ENCODE measurements at places on chromosomes 1 and 21. TPM values are rescaled to one million over a fixed set of nuclear protein-coding genes. Genes with fewer than 3 reads are reported as not detected.

DNA sequence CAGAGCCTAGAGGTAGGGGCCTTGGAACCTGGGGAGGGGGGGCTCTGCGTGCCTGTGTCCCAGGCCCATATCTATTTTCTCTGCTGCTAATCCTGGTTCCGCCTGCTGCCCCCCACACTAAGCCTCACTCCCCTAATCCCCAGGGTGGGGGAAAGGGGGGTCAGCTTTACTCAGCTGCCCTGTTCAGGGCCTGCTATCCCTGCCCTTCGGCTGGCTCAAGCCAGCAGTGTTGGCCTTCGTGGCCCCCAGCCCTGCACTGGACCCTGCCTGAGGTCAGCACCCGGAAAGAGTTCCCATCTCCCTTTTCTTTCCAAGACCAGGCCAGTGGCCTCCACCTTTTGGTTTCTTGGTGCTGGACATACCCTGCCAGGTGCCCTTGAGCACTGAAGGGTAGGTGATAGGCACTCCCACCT is 8.4 kb downstream of the ZBTB7B start:
- no peak for DNase-seq

- DNase-seq, result no peak
Measured at GRCh38 chr1:106061586-106062495, 994.6 kb upstream of the PRMT6 start.

DNA sequence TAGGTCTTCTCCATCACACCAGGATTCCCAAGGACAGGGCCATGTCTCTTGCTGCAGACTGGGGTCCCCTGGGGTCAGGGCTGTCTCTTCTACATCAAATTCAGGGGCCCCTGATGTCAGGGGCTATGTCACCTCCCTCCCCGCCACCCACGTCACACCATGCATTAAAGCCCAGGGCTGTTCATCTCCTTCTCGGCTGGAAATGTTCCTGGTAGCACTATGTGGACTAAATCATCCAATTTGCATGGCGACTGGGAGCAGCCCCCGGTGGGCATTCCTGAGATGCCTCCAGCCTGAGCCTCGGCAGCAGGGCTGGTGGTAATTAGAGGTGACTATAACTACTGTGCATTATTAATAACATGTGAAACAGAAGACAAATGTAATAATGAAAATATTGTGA is 151.7 kb upstream of the HMGB4 start:
- no peak for DNase-seq

DNA sequence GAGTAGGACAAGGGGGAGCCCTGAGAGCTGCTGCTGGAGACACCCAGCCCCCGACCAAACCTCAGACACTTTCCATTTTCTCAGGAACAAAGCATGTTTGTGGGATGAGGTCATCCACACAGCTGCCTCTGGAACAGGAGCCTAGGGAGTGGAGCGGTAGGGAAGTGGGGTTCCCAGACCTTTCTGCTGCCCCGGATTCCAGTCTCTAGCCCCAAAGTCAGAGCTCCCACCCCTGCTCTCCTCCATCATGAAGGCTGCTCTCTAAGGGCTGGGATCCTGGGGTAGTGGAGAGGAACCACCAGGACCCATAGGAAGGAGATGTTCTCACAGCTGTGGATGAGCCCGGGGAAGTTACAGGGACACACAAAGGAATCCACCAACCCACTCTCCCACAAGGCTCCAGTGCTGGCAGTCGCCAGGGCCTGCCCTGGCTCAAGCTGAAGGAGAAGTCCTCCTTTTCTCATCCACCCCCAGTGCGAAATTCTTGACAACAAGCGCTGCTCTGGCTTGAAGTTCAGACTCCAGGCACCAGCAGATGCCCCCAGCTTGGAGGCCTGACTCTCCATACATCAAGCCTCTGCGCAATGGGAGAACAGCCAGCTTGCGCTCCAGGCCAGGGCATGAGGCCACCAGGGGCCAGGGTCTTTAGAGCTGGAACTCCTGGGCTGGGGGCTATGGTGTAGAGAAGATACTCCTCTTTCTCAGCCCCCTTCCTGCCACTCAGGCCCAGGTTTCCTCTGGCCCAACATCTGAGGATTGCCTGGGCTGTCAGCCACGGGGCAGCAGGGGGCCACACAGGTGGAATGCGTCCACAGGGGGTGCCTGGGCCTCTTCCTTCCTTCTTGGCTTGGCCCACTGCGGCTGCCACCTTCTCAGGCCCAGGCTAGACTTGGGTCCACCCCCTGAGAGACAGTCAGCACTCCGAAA is 4.5 kb downstream of the FHL3 start:
- peak; percentile 74 for DNase-seq

Gene NBPF15
- 59.8 TPM for polyA plus RNA-seq

Measured in AG04450 (cell line).